ENCODE measurements at places on chromosomes 7 and 10.

DNA sequence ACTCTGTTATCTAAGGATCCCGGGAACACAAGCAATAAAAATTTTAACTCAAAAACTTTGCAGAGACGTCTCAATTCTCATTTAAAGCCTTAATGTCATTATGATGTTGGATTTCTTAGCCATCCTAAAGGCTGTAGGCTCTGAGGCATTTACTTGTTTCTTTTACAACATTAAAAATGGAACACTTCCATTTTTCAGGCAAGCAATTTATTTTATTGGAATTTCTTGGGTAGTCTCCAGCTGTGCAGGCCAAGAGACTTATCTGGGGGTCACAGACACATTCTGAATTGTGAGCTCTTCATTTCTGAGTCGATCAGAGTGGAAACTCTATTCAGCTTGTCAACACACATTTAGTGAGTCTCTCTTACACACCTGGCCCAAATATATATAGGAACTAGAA is 48.0 kb upstream of the KIF5B start:
- no peak for DNase-seq

DNA sequence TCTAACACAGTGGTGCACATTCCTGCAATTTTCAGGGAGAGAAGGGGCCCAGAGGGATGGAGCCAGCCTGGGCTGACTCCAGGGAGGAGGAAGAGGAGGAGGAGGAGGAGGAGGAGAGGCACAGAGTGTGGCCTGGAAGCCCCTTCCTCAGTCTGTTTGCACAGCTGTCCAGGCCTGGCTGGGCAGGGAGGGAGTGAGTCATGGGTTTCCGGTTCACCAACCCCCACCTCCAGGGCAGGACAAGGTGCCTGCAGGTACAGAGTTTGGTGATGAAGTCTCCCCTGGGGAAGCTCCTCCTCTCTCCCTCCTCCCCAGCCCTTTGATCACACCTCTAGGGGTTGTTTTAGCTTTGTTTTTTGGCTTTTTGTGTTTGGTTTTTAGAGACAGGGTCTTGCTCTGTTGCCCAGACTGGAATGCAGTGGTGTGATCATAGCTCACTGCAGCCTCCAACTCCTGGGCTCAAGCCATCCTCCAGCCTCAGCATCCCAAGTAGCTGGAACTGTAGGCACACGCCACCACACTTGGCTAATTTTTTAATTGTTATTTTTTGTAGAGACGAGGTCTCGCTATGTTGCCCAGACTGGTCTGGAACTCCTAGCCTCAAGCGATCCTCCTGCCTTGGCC is 77.5 kb upstream of the CUX1 start:
- DNase-seq, result no peak

DNA sequence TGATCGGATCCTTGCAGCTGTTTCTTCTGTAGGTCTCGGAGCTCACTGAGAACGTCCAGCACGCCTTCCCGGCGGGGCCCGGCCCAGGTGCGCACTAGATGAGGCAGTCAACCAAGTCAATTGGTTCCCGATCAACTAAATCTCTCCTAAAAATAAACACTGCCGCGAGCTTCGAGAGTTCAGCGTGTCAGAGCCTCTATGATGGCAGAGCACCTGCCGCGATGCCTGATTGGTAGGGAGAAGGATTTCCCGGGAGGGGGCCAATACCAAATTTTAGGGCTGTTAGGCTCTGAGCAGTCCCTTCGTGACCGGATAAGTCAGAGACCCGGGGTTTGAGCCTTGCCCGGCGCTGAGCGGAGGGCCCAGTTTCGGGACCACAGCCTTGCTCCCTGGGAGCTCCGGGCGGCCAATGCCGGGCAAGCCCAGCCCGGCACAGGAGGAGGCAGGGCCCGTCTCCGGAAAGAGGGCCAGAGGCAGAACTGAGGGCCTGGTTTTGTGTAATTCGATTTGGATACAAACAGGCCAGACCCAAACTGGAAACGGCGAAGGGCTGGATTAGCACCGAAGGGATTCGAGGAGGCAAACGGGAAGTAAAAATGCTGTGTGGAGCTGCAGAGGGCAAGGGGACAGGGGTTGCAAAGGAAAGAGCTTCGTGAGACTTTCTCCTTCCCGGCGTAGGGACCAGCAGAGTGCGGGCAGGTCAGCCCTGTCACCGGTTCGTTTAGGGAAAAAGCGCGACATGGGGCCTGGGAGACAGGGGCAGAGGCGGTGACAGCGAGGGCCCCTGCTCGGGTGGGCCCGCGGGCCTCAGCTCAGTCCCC is 569 bp downstream of the SLC26A5 start:
- peak; percentile 60 for DNase-seq

- DNase-seq, result no peak
Measured at GRCh38 chr7:43204081-43204480, 91.6 kb downstream of the HECW1 start.

GRCh38 chr7:25486656-25487055 is 258.4 kb upstream of the NPVF start:
- DNase-seq, result no peak

- no peak for DNase-seq
Measured at GRCh38 chr10:13930120-13930519, 343.4 kb downstream of the PRPF18 start.

DNA sequence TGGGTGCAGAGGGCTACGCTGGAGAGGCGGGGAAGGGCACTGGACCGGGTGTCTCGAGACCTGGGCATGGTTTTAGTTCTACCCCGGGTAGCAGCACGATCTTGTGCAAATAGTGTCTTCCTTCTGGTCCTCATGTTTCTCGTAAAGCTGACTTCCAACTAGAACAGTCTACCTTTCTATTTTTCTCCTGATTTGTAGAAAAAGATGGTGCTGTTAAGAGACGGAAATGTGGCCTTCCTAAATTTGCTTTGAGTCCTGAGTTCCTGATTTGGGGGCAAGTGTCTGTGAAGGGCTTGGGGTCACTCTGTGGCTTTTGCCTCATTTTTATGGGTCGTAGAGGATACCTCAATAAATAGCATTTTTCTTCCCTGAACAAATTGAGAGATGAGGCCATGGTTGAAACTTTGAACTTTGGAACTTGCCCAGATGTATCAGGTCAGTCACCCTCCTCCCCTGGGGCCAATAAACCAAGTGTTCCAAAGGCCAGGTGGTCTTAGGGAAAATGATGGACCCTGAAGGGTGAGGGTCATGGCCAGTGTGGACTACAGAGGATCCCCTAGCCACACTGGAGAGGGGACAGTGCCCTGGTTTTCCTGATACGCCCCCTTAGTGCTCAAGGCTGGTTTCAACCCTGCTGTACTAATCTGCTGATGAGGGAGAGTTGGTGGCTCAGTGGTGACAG is 45.2 kb downstream of the GRK5 start:
- no peak for DNase-seq

DNA sequence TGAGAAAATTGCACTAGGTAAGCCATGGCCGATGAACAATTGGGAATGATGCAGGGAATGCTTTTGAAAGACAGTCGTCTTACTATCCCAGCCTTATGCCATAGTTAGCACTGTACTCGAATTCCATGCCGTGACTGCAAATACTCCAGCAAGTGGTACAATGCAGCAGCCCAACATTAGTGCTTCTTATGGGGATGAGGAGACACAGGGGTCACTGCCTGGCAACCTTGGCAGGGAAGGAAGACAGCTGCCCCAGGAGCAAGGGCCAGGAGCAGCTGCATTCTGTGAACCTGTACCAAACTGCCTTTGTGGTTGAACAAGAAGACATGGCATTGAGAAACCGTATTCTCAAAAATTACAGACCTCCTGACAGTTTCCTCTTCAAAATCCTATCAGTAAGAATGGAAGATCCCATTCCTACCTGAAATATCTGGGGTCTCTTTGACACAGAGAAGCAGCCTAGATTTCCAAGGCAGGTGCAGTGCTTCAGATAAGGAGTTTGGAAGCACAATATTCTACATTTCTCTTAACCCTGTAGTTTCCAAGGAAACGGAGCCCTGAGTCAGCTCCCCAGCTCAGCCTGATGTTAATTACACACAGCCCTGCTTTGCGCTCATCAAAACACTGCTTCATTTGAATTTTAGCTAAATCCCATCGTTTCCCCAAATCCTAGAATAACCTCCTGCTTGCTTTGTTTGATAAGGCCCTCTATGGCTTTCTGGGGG is 49.0 kb upstream of the FRMD4A start:
- DNase-seq, result no peak

DNA sequence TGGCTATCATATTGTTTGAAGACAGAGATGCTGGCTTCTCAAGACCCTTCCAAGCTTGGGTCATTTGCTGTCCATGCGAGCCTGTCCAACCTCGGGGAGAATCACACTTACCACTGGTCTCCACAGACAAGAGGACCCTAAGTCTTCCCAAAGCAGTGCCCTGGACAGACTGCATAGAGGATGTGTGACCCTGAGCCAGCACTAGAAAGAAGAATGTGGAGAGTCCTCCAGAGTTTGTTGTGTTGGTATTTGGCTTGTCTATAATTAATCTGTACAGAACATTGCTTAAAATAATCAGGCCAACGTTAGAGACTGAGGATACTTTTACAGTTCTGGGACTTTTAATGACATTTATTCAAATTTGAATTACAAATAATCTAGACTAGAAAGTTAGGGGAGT is 212.7 kb downstream of the TMEM178B start:
- DNase-seq, result no peak

- no peak for DNase-seq
Measured at GRCh38 chr7:138880881-138881578, 83.0 kb upstream of the ATP6V0A4 start.

DNA sequence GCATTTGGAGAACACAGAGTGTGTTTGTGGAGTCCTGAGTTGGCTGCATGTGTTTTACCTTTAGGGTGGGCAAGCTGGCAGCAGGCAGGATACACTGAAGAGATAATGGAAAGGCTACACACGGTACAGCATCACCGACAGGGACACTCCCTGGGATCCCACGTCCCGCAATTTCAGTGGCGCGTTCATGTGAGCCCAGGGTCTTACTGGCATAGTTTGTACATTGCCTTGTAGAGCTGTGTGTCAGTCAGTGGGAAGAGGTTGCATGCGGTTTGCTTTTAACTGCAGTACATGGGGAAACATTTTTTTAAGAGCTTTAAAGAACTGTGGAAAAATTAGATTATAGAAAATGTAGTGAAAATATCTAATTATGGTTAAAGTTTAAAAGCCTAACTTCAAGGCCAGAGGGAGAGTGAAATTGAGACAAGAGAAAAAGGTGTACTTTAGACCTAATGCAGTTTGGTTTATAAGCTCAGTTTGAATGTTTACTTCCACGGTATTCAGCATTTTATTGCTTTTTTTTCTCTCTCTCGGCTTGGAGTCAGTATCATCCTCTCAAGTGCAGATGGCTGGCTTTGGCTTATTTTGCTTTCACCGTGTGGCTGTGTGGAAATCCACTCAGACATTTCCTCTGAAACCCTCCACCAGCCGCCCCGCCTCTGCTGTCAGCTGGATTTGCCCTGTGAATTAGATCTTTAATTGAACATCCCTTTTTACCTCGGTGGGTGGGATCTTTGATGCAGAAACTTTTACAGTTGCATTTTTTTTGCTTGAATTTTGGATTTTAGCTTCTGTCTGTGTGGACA is 364.2 kb upstream of the COBL start:
- DNase-seq, result no peak

DNA sequence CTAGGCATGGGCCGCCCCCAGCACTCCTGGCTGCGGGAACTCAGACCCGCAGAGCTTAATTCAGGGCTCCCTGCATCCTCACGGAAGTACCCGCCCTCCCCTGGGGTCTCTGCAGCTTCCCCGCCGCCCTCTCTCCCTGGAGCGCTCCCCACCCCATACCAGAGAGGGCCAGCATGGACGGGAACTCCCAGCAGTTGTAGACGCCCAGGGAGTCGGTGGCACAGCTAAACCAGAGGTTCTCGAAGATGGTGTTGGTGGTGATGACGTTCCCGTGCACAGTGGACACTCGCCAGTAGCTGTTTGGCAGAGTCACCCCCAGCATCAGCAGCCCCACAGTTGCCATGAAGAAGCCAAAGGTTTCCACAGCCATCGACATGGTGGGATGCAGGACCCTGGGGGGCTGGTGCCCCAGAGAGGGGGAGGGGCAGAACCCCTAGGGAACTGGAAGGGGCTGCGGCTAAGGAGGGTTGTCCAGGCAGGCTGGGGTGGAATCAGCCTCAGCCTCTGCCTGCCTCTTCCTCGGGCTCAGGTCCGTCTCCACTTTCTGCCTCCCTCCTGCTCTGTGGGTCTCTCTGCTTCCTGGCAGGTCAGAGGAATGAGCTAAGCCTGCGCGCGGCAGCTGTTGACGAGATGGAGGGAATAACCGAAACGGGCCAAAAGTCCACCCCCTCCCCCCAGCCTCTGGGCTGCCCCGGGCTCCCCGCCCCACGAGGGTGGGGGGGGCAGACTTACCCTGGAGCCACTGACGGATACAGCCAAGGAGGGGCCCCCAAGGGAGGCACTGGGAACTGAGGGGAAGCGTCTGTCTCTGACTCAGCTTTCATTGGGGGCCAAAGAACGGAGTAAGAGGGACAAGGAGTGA is at the start of gene CLDN15:
CLDN15 (minus strand) TSS at position 597 of the 862 bp plus-strand sequence; CDS start at position 376, 221 bp downstream.
- DNase-seq, result no peak

GRCh38 chr10:7438196-7438986 is 27.6 kb upstream of the SFMBT2 start:
- DNase-seq, result no peak

GRCh38 chr10:85317827-85318226 is 989.4 kb downstream of the CCSER2 start:
- no peak for DNase-seq
